D341Med (cell line): ENCODE measurements at places on chromosomes 12 and 14.

GRCh38 chr12:115102450-115102849, 418.5 kb upstream of the TBX3 start:
- no peak for DNase-seq

- peak; percentile 26 for DNase-seq
Observed at GRCh38 chr12:79420146-79420618, 270.6 kb downstream of the PAWR start.

DNA sequence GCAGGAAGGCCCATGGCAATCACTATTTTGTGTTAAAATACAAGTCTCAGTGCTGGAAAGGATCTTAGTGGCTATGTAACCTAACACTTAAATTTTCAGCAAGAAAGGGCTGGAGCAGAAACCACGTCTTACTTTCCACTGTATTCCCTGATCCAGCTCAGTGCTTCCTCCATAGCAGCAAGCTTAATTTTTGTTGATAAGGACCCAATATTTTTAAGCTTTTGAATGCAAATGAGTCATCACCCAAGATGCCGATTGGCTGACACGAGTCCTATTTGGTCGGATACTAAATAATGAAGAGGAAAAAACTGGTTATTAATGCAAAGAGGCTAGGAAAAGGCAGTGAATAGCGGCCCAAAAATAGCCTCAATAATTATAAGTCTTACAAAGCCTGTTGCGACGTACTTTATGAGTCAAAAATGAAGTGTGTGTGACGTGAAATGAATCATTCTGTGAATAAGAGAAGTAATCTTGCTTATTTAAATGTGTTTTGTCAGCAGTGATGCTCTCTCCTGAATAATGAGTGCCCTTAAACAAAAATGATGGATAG, 46.9 kb upstream of the IGF1 start:
- no peak for DNase-seq

DNA sequence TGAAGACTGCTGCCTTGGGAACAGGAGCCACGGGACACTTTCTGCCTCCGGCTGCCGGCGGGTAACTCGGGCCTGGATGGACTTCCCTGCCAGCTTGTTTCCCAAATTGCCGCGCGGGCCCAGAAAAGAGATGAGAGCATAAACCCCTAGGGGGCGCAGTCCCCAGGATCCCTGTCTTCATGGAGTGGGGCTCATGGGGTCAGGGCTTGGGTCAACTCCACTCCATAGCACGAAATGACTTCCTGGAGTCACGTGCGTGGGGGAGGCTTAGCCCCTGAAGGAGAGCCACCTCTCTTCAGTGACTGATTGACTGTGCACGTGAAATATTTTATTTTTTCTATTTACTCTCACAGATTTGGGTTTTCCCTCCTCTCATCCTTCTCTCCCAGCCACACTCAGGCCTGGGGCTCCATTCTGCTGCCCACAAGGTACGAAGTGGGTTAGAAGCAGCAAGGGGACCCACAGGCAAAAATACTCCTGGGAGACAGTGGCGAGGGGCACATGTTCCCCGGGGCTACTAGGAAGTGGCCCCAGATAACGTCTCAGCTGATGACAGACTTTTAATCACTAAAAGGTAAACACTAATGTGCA, 10.0 kb downstream of the PGF start:
- peak; percentile 78 for DNase-seq

DNA sequence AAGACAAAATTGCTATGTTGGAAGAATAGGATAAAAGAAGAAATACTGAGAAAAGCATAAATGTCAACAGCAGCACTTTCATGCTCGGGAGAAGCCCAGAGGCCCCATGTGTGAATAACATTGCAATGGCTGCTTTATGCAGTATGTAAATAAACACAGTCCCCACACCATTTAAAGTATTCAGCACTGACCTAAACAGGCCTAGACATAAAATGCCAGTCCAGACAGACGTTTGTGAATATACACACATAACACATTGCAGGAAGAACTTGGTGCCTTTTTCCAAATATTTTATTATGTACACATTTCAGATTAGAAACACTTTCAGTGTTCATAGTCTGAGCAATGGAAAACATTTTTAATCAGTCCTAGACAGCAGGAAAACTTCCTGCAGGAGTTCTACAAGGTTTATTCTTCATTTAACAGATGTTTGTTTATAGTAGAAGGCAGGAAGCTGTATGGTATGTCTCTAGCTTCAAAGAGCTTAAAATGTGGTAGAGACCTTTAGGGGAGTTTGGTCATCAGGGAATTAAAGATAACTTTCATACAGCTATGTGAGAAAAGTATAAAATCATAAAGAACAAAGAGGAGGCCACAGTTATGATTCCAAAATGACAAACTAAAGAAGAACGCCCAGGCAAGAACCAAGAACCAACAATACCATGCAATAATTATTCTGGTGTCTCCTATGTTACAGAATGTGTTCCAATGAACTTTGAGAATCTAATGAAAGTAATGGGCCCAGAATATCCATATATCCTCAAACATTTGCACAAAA, 30.6 kb upstream of the SLC38A2 start:
- DNase-seq, result no peak

DNA sequence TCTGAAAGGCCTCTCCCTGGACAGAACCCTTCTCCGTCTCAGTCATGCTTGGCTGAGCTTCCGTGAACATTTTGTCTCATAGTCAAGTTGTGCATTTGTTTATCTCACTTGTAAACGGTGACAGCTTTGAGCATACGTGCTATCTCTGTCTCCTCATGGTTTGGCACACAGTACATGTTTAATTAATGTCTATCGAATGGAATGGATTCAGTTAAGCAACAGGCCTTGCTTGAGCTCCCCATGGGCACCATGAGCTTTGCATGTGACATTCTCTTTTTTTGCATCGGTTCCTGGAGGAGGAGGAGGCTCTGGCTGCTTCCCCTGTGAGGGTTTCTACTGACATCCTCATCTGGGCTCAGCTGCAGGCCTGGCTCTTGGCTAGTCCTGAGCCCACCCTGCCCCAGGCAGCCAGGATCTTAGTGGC, 80.0 kb downstream of the PRIMA1 start:
- DNase-seq, result no peak
